AG10803 (cell line): ENCODE measurements at places on chromosomes 2 and 18.

- no peak for DNase-seq
Observed at GRCh38 chr18:35553300-35553699, 28.2 kb upstream of the GALNT1 start.

- no peak for DNase-seq
Observed at GRCh38 chr2:126826491-126826890, 72.2 kb upstream of the TEX51 start.

DNA sequence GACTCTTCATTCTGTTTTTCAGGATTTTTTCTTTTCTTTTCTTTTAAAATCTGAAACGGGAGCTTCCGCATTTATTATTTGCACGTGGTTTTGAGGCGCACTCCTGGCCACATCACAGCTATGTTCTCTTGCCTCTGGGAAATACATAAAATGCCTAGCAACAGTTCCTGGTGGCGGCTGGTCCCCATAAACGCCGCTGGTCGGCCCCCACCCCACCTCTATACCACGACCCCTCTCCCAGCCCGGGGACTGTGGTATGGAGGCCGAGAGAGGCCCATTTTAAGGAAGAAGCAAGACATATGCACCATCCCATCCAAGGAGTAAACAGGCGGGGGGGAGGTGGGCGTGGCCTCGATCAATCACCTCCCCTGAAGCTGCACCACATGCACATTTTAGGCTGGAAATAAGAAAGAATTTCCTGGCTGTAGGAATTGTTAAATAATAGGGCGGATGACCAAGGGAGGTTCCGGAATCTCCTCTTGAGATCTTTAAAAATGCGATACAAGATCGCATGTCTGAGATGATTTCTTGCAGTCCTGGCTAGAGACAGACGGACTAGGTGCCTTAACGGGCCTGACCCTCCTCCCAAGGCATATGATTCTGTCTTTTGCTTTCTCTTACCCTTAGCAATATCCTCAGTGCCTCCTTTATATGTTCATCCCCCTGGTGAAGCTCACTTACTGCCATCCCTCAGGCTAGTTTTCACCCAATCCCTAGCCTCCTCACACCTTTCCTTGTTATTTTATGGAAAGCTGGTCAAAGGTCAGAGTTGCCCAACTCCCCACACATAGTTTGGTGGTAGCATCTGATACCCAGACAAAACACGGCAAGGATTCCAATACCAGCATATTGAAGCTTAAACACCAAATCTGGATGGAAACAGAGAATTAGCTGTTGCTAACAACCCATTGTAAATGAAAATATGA lies 82.4 kb downstream of the BCL2 start:
- no peak for DNase-seq

DNA sequence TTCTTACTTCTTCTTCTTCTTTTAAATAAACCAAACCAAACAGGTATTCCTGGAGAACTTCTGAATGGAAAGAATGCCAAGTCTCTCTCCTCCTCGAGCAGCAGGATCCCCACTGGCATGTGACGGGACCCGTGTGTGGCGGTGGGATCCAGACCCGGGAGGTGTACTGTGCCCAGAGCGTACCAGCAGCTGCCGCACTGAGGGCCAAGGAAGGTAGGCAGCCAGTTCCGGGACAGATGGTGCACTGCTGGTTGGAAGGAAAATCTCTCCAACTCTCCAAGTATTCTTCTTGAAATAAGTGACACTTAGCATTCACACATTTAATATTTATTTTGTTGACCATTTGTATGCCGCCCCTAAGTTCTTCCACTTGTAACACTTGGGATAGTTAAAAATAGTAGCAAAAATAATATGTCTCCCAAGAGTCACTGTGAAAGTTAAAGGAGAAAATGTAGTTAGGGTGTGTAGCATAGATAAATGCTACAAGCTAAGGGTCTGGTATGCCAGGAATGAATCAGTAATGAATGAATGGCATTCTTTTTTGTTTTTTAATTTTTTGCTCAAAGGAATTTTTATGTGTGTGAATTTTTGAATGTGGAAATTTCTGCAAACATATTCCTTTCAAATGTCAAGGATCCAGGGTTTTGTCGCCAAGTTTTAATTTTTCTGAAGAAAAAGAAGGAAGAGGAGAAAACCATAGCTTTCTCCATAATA lies 349.9 kb downstream of the THSD7B start:
- peak; percentile 68 for DNase-seq

- DNase-seq: no peak
Observed at GRCh38 chr2:4551691-4552474, 848.5 kb downstream of the DCDC2C start.

- DNase-seq: no peak
Observed at GRCh38 chr2:71067567-71068217, 756 bp upstream of the NAGK start.

DNA sequence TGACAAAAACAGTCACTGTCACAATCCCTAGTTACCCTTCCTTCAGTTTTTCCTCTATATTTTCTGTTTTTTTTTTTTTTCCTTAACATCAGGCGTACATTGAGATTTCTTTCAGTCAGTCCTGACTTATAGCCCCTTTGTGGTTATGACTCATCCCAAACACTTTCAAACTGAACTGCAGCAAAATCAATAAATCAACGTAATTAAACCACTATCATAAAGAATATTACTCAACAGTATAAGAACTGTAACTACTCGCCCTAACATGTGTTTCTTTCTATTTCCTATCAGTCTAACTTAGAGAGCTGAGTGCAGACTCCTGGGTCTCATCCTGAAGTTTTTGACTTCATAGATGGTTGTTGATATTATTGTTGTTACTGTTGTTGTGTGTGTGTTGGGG lies 523.5 kb downstream of the LRRTM4 start:
- no peak for DNase-seq

DNA sequence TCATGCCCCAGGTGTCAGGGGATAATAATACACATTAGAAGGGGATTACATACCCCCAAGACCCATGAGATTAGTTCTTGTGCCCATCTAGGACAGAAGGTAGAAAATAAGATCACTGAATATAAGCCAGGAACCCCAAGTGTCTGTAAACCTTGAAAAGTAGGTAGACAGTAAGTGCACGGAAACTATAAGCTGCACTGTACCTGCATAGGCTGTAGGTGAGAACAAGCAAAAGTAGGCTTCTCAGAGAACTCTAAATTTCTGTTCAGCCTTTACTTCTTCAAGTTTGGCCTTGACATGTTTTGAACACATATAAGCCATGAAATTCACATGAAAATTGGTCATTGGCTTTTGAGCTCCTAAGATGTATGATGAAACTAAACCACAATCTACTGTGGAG lies 113.0 kb upstream of the FSIP2 start:
- DNase-seq: no peak

- DNase-seq: peak; percentile 87
Observed at GRCh38 chr2:150716186-150716585, 228.7 kb upstream of the RND3 start.

DNA sequence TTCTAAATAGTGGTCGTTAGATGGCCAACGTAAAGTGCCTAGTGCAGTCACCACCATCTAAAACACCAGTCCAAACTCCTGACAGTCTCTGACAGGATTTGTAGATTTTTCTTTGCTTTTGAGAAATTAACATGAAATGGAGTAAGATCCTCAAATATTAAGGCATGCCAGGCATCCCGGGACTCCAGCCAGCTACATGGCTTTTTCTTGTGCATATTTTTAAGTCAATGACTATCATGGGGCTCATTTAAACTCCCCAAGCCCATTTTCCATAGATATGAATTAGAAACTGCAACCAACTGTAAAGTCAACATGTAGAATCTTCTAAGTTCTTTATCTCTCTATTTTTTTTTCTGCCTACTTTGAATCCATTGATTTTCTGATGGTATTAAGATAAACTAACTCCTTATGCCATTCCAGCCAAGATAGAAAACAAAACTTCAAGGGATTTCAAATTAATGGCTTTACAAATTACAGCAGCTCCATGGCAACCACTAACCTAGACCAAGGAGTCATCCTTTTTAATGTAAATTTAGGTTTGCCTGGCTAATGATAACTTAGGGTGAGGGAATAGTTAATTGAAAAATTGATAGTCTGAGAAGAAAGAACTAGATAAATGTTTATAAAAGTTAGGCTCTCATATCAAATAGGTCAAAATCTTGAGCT lies 764.1 kb upstream of the NXPH2 start:
- no peak for DNase-seq

GRCh38 chr2:111117598-111118480 lies 2.9 kb upstream of the BCL2L11 start:
- peak; percentile 47 for DNase-seq
